ENCODE measurements at places on chromosomes 2 and 18.
A peak's percentile ranks its signal among the peaks of the same experiment; 100 is the strongest.

DNA sequence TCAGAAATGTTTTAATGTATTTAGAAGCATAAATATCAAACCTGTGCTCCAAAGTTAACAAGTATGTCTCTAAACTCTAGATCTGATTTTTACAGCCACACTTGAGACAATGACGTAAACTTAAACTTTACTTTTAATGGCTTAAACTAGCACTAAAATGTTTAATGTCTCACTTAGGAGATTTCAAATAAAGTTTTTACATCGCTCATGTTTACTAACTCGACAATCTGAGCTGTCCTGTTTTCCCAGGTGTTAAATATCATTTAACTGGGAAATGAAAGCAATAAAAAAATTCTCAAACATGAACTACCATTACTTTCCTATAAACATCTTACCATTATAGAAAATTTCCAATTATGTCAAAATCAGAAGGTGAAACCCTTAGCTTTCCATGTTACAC, 70.2 kb upstream of the FAM124B start:
- DNase-seq: no peak

- DNase-seq: peak; percentile 56
Measured at GRCh38 chr2:60553495-60554073, at the start of gene BCL11A. BCL11A (minus strand) TSS chr2:60553654; CDS start chr2:60553270, 384 bp downstream.

- no peak for DNase-seq
Measured at GRCh38 chr18:54916507-54916906, 42.8 kb downstream of the CCDC68 start.

DNA sequence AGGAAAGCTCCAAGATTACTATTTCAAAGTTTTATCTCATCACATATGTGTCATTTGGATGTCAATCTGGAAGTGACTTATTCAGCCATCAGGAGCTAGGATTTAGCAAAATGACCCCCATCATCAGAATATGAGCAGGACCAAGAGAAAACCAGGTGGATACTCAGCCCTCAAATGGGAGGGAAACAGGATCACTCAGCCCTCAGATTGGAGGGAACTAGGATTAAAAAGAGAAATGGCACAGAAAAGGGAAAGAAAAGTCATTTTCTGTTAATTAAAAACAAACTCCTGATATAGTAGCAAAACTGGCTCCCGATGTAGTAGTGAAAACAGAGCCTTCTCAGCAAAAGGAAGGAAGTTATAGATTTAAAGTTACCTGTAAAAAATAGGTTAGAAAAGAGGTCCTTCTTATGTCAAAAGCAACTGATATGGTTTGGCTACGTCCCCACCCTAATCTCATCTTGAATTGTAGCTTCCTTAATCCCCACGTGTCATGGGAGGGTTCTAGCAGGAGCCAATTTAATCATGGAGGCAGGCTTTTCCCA, 69.0 kb upstream of the MYCN start:
- no peak for DNase-seq

DNA sequence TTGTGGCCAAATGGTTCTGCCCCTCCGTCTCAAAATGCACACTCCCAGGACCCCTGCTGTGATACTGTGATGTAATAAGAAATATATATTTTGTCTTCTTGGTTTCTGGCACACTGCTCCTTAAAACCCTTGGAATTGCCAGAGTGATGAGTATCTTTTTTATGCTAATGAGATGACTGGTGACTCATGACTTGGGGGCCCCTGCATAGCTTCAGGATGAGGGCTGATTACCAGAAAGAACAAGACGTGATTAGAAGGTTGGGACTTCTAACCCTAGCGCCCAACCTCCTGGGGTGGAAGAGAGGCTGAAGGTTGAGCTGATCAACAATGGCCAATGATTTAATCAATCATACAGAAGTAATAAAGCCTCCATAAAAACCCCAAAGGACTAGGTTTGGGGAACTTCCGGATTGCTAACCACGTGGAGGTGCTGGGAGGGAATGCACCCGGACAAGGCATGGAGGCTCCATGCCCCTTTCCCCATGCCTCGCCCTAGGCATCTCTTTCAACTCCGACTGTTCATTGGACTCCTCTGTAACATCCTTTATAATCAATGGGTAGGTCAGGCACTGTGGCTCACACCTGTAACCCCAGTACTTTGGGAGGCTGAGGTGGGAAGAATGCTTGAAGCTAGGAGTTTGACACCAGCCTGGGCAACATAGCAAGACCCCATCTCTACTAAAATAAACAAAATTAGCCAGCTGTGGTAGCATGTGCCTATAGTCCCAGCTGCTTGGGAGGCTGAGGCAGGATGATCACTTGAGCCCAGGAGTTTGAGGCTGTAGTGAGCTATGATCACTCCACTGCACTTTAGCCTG, 89.1 kb downstream of the HS1BP3 start:
- peak; percentile 66 for DNase-seq

GRCh38 chr2:212794471-212794870, 255.9 kb upstream of the ERBB4 start:
- no peak for DNase-seq

GRCh38 chr18:13338318-13338717, 119.8 kb downstream of the LDLRAD4 start:
- no peak for DNase-seq

GRCh38 chr2:27263287-27264252, 723 bp upstream of the SLC30A3 start:
- no peak for DNase-seq

DNA sequence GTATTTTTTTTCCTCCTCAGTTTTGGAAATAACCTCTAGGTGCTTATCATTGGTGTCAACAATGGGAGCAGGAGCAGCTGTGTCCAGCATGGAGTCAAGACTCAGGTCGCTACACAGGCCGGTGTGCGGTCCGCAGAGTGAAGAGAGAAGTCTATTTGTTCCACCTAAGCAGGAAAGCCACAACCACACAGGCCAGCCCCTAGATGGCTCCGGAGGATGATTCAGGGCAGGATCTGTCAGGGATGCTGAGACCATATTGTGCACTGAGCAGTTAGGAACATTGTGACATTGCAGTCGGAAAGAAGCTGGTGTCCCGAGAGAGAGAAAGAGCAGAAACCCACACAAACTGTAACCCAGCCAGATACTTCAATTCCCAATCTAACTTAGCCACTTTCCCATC, 136.9 kb downstream of the GAREM1 start:
- DNase-seq: no peak

GRCh38 chr2:24448797-24449196, 42.3 kb upstream of the NCOA1 start:
- DNase-seq: no peak

DNA sequence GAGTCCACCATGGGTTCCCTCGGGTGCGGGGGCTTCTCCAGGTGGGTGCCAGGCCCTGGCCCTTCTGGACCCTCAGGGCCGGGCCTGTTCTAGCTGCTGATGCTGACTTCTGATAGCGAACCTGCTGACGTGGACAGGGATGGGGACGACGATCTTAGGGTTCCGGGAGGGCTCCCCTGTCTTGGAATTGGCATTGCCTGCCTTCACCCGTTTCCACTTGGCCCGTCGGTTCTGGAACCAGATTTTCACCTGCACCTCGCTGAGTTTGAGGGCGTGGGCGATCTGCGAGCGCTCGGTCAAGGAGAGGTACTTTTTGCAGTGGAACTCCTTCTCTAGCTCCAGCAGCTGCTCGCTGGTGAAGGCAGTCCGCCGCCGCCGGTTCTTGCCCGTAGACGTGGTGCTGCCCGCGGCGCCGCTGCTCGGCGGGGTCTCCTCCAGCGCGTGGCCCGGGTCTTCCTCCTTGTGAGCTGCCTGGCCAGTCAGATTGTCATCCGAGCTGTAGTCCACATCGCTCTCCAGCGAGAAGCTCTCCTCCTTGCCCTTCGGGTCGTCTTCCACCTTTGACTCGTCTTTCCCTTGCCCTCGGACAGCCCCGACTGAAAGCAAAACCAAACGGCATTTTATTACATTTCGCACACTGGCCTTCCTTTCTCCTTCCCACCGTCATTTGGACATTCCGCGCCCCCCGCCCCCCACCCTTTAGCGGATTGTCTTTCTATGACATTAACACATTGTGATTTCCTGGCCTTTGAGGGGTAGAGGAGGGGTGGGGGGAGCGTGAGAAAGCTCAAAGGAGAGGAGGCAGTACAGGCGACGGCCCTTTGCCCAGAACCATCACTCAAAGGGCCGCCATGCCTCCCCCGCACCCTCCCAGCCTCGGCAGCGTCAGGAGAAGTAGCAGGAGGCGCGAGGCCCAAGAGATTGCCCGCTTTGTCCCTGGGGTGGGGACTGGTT, 2.1 kb downstream of the GBX2 start:
- DNase-seq: no peak

- DNase-seq: peak; percentile 8
Measured at GRCh38 chr2:175030380-175031271, 25.4 kb upstream of the CHN1 start.

DNA sequence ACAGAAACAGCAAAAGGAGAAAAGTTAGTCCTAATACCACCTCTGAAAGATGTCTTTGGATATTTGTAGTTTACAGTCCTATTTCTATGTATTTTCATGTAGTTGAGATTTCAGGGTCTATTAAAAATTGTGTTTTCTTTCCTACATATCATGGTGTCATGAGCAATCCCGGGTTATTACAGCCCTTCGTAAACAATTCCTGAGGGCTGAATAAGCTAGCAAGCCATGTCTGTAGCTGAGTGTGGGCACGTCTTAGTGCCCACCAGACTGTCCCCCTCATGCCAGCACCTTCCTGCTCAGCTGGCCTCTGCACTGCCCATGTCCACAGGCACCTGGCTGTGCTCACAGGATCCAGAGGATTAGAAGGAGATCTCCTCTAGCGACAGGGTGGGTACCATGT, 60.6 kb downstream of the CTIF start:
- no peak for DNase-seq

DNA sequence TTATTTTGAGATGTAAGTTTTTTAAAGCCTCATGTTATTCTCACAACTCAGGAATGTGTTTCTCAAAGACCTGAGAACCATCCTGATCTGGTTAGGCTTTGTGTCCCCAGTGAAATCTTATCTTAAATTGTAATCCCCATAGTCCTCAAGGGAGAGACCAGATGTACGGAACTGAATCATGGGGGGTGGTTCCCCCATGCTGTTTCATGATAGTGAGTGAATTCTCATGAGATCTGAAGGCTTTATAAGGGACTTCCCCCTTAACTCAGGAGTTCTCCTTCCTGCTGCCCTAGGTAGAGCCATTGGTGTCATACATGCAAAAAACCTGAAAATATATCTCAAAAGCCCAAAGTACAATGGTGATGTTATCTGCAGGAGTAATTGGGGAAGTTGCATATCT, 836.7 kb downstream of the CBLN2 start:
- no peak for DNase-seq

DNA sequence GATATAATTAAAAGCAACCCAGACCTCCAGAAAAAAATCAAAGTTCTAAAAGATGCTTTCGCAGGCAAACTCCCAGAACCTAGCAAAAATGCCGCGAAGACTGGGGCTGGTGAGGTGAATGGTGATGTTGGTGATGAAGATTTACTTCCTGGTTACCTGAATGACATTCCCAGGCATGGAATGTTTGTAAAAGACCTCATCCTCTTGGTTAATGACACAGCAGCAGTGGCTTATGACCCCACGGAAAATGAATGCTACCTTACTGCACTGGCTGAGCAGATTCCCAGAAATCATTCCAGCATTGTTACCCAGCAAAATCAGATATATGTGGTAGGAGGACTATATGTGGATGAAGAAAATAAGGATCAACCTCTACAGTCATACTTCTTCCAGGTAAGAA, 994 bp downstream of the KLHL41 start:
- no peak for DNase-seq

GRCh38 chr2:129876541-129876940, 102.9 kb upstream of the RAB6C start:
- no peak for DNase-seq

GRCh38 chr2:66489436-66489835, 54.5 kb downstream of the MEIS1 start:
- DNase-seq: no peak

DNA sequence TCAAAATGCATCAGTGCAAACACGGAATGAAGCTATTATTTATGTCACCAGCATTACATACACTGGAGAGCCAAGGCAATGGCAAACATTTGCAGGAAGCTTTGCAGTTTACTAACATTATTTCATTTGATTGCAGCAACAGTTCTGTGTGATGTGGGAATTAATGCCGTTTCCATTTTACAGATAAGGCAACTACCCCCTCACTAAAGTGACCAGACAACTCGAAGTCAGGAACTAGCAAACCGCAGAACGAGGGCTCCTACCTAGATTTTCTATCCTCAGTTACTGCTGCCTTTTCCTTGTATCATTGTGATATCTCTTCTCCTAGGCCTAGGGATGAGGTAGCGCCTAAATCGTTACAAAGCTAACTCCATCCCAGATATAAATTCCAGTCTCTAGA, 85.5 kb downstream of the COLEC12 start:
- DNase-seq: no peak

GRCh38 chr18:59049721-59050660, 89.7 kb upstream of the SEC11C start:
- DNase-seq: no peak

DNA sequence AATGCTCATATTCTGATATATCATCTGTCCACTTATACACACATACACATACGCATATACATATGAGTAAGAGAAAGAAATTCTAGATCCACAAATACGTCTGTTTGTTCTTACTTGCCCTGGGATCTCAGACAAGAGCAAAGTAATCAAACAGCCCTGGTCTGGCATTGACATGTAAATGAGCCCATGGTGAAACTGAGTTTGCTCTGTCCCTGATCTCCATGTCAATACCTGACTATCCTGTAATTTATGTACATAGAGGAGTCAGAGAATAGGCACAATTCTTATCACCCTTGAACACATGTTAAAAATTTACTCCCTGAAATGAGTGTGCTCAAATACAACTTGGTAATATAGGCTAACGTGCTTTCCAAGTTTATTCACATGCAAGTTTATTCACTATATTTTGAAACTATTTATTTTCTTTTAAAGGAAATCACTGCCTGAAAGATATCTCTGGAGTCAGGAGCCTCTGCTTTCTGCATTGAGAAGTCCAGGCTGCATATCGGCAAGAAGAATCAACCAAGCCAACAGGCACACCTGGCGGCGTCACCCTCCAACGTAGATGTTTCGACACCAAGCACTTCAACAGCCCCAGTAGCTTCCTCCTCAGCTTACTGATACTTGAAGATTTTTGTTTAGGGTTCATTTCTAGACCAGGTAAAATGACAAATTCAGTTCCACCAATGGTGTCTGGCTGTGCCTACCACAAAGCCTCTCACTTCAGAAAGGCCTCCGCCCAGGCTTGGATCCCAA, 100.6 kb downstream of the CMPK2 start:
- no peak for DNase-seq

DNA sequence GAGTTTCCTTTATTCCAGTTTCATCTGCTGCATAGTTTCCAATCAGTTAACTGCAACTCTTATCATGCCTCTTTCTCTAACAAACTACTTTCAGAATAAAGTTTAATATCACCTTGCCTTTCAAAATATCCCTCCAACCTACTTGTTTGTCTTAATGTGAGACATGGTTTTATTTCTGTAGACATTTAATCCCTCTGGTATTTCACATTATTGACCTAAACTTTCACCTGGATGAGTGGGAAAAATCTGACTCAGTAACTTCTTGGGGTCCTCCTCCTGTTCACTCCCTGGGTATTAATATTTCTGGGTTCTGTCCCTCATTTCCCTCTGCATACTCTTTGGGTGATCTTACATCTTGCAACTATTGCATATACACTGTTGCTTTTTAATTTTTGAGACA, 27.9 kb downstream of the MSH6 start:
- DNase-seq: no peak

All from HS-5 (cell line).